ENCODE measurements at places on chromosomes 1 and 21.

- DNase-seq: no peak
Observed at GRCh38 chr1:112805155-112805853, 90.2 kb upstream of the PPM1J start.

DNA sequence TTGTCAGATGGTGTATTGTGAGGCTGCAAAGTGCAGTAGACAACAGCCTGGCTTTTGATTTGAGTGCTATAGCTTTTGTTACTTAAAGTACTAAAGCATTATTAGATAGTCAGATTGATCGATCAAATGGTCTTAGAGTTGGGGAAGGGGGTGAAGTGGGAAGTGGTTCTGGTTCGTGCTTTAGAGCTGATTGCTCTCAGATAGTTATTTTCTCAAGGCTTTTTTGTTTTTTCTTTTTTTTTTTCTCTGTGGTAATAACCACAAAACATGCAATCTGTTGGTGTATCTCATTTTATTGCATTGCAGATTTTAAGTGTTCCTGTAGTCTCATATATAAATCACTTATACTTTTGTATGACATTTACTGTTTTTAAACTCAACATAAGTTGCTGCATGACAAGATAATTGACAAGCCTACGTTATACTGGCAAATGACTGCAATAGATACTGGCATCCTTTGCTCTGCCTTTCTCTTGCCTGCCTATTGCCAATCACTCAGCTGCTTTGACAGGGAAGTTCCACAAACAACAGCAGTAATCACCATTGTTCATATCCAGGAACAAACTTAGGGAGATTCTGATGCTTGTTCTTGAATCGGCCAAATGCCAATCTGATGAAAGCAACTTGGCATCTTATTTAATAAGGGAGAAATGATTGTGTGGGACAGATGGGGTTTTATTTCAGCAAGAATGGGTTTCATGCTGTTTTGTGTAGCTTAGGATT lies 125.0 kb upstream of the B3GALT2 start:
- DNase-seq: peak; percentile 90

- DNase-seq: no peak
Observed at GRCh38 chr1:244974106-244974505, 109.8 kb upstream of the HNRNPU start.

DNA sequence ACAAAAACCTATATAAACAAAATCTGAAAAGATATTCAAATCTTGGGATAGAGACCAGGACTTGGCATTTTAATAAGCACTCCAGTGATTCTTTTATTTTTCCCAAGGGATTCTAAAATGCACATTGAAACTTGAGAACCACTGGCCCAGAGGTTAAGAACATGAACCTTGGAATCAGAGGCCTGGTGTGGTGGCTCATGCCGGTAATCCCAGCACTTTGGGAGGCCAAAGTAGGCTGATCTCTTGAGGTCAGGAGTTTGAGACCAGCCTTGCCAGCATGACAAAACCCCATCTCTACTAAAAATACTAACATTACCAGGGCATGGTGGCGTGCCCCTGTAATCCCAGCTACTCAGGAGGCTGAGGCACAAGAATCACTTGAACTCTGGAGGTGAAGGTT lies 12.9 kb upstream of the CEP85 start:
- no peak for DNase-seq

DNA sequence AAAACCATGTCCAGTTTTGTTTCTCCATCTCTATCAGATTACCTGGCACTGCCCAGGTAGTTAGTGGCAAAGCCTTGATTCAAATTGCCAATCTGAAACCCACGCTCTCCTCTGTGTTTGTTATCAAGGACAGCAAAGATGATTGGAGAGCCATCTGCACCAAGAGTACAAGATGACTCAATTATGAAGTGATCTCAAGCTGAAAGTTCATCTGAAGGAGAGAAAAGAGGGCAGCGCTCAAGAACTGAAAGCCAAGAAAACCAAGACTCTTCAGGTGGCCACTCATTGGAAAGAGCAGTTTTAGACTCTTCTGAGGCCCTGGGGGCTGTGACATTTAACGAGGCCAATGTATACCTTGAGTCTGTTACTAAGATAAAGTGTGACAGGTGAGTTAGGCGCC lies 13.8 kb downstream of the RXRG start:
- DNase-seq: no peak

DNA sequence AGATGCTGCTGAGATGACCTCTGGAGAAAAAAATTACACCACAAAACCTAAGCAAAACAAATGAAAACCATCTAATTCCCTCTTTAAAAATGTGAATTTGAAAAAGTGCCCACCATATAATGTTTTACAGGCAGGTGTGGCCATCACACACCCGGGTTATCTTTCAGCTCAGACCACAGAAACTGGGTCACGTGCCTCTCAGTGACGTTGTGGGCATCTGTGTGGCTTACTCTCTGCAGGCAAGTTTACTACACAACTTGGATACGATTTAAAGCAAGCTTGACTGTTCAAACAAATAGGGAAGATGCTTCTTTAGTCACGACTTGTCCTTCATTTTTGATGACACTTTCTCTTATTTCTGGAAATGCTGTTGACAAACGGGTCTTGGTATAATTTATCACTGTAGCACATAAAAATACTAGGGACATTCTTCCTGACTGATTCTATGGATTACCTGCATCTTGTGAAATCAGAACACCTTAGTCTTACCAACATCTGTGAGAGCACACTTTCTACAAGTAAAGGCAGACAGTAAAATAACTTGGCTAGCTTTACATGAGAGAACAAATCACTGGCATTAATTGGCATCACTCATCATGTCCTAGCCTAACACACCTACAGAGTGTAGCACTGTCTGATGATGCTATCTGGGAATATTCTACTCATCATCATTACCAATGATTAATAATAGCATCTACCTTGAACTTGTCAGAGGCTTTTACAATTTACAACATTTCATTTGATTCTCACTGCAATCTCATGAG lies 89.3 kb upstream of the EDEM3 start:
- DNase-seq: no peak

- no peak for DNase-seq
Observed at GRCh38 chr1:247370786-247371732, 39.4 kb upstream of the ZNF496 start.

- DNase-seq: no peak
Observed at GRCh38 chr1:169731446-169731845, 2.4 kb downstream of the SELE start.

- no peak for DNase-seq
Observed at GRCh38 chr1:28039341-28039740, 49.1 kb downstream of the EYA3 start.

- DNase-seq: no peak
Observed at GRCh38 chr1:178495158-178495557, 1.6 kb downstream of the CLEC20A start.

DNA sequence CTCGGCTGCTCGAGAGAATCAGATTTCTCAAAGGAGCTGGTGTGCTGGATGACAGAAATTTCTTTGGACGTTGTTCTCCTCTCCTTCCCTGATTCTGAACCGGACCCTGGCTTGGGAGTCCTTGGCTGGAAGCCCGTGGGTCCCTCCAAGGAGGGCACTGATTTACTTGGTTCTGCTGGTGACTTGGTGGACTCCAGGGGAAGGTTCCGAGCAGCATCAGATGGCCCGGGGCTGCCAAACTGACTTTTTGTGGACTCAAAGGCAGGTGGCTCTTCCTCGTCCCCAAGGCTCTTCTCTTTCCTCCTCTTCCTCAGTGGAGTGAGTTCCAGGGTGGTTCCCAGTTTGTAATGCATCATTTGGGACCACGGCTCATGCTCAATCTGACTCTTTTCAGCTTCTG lies 97.9 kb upstream of the EDN2 start:
- no peak for DNase-seq

DNA sequence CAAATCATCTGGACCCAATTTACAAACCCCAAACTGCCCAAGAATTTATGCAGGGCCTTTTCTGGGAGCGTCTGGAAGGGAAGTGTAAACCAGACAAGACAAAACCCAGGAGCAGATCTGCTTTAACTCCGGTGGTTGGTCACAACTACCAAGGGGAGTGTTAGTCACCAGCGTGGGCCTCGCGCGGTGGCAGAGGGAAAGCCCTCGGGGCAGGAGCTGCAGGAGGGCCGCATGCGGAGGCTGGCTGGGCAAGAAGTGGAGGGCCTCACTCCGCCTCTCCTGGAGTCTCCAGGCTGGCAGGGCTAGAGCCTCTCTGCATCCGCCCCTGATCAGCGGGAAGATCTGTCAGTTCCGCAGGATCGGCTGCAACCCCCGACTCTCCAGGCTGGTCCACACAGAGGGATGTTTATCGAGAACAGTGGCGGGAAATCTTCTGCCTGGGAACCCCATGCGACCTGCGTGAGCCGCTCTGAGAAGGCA lies 2.0 kb downstream of the COL24A1 start:
- peak; percentile 43 for DNase-seq

GRCh38 chr21:32844653-32845436 lies 73.3 kb upstream of the PAXBP1 start:
- no peak for DNase-seq

- no peak for DNase-seq
Observed at GRCh38 chr1:232192781-232193450, 437.0 kb downstream of the SIPA1L2 start.

DNA sequence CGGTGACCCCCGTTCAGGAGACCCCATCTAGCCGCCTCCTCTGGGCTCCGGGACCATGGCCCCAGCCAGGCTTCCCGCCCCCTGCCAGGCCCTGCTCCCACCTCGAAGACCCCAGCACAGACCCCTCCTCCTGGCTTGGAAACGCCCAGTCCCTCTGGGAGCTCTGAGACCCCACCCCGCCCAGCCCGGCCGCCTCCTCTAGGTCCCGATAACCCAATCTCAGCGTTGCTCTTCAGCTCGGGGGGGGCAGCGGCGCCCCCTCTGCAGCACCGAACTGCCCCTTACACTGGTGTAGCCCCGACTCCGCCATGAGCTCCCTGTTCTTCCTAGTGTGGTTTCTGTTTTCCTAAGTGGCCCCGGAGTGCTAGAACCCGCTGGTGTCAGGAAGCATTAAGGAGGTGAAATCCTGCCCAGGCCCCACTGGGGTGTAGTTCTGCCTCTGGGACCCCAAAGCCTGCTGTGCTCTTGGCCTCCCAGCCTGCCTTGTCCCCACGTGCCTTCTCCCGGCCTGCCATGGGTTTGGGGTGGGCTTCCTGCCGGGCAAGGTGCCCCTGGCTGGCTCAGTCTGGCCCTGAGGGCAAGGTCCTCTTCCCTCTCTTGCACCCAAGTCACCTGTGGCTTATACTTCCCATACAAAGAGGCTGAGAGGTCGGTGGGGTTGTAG lies 10.7 kb upstream of the MMEL1 start:
- DNase-seq: no peak

- DNase-seq: no peak
Observed at GRCh38 chr21:44263768-44264167, 2.1 kb upstream of the DNMT3L start.

DNA sequence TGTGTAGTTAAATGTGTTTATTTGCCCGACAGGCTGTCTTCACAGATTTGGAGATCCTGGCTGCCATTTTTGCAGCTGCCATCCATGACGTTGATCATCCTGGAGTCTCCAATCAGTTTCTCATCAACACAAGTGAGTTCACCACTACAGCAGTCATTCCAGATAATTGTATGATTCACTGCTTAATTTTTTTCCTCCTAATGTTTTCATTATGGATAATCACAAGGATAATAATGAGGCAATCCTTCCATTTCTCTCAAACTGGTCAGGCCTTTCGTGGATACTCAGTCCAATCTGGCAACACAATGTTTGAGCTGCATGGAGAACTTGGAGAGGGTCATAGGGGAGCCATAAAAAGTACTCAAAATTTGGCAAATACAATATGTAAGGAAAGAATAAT lies 168.3 kb upstream of the SGIP1 start:
- no peak for DNase-seq

DNA sequence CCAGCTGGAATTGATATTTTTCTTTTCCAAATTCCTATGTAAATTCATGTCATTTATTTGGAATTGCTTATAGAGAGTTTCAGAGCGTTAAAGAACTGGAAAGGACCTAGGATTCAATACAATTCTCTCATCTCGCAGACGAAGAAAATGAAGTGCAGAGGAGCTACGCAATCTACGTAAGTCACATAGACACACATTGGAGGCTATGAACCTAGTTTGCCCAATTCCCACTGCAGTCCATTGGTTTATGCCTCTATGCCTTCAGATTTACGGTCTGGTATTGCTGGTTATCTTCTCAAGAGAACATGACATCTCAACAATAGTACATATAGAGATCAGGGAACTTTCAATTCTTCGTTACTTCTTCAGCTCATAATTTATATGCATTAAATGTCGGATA lies 971 bp upstream of the RNF2 start:
- peak; percentile 8 for DNase-seq

- no peak for DNase-seq
Observed at GRCh38 chr1:165381745-165382505, 25.4 kb upstream of the LMX1A start.

DNA sequence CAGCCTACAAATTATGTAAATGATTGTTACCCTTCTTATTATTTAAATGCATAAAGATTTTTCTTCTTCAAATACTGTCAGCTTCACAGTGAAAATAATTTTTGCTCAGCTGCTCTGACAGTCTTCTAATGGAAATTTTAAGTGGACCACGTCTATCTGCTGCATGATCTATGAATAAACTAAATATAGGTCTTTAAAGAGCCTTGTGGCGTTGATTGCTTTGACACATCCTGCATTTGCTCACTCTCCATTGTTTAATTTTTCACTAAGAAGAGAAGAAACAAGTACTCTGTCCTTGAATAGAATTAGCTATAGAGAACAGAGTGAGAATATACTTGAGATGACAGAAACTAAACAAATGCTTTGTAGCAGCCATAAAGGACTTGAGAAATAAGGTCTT lies 826.1 kb downstream of the MRPL39 start:
- DNase-seq: no peak

DNA sequence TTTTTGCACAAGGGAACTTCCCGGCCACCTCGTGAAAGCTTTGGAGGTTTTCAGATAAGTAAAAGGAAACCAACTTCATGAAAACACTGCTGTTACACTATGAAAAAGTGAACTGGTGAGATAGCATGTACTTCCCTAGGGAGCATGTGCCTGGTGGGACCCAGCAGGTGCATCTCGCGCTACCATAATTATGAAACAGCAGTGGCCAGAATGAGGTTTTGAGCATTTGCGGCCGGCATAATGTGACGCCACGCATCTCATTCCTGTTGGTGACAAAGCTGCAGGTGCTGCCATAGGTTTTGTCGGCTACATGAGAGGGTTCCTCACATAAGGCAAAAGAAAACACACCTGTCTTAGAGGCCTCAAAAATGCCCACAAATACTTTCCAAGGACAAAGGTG lies 1.7 kb downstream of the KRTAP10-3 start:
- no peak for DNase-seq

DNA sequence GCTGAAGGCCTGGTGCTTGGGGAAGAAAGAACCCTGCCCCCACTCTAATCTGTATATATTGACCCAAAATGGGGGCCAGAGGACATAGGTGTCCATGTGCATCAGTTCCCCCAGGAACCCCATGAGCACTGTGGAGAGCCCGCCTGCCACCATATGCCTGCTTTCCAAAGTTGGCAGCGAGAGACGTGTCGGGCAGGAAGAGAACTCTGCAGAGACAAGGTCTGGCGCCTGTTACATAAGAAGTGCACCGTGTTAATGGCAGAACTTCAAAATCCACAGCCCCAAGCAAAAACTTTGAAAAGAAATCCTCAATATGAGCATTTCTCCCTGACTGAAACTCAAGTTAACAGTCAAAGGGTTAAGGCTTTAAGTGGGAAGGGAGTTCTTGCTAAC lies 8.0 kb downstream of the CTNNBIP1 start:
- DNase-seq: no peak

GRCh38 chr1:38179483-38179882 lies 132.9 kb upstream of the POU3F1 start:
- peak; percentile 12 for DNase-seq
